ENCODE measurements at places on chromosomes 2 and 18.

DNA sequence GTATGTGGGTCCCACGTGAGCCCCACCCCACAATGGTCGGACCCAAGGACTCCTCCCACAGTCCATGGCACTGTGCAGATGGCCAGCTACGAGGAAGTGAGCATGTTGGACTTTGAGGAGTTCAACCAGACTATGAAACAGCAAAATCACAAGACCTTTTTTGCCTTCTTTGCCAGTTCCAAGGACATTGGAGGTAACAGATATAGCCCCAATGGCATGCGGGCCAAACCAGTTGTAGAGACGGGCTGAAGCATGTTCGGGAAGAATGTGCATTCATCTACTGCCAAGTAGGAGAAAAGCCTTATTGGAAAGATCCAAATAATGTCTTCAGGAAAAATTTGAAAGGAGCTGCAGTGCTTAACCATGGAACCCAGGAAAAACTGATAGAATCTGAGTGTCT, 12.6 kb downstream of the DNER start:
- DNase-seq, result no peak

- no peak for DNase-seq
Observed at GRCh38 chr2:39099870-39100728, 20.8 kb downstream of the SOS1 start.

DNA sequence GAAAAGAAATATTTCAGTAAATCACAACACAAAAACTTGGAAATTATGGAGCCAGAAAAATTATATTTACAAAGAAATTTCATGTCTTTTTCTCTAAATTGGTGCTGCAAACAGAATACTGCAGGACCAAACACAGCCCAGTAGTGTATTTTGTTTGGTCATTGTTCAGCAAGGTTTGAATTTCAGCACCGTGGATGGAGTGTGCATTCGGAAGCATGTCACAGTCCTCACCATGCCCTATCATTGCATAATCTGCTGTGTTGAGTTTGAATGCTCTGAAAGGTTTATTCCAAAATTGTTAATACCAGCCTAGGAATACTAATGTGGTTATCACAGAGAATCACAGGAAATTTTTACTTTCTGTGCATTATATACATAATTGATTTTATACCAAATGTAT, 296.7 kb downstream of the METTL4 start:
- DNase-seq, result no peak

- DNase-seq, result no peak
Observed at GRCh38 chr2:217438136-217438535, 564.7 kb downstream of the TNS1 start.

GRCh38 chr18:48975817-48976649, 25.3 kb upstream of the SMAD7 start:
- DNase-seq, result peak; percentile 27

DNA sequence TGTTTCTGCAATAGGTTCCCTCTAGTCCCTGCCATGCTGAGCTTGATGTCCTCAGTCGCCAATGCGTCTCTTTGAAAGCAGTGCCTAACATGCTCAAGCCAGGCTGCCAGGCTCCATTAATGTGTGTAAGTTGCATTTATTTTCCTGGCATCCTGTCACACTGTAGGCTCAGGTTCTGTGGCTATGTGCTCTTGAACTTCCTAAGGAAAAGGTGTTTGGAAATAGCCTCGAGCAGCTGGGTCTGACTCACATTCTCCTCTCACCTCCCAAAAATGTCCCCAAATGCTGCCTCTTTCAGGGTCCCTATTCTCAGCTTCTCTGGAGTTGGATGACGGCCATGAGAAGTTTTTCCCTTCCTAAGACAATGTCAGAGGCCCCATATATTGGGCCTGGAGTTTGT, 58.0 kb upstream of the SLC14A2 start:
- no peak for DNase-seq

- DNase-seq, result no peak
Observed at GRCh38 chr2:147789720-147790119, 55.1 kb upstream of the ACVR2A start.

DNA sequence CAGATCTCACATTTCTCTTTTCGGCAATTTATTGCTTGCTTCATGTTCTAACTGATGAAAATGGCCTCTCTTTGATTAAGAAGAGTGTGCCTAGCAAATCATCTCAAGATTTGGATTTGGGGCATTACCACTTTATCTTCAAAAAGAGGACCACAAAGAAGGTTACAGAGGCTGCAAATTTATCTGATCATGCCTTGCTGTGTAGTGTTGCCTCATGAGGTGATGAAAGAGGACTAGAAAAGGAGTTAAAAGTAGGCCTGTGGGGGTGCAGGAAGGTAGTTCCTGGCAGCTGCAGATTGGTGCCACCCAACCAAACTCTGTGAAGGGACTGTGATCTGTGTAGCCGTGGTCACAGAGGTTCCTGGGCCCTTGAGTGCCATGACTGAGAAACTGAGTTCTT, 69.2 kb downstream of the PRELID3A start:
- no peak for DNase-seq

GRCh38 chr2:207458582-207458981, 71.2 kb upstream of the CREB1 start:
- DNase-seq, result no peak

- DNase-seq, result no peak
Observed at GRCh38 chr2:85648619-85649018, 19.4 kb downstream of the SFTPB start.

GRCh38 chr2:24919037-24919505, 966 bp downstream of the ADCY3 start:
- DNase-seq, result no peak

GRCh38 chr2:194591192-194591591, 1065.8 kb upstream of the SLC39A10 start:
- DNase-seq, result no peak

GRCh38 chr2:217114117-217114516, 254.3 kb upstream of the TNP1 start:
- no peak for DNase-seq

GRCh38 chr2:130150181-130151144, 5.6 kb upstream of the CCDC74B start:
- no peak for DNase-seq

- no peak for DNase-seq
Observed at GRCh38 chr18:36255072-36255698, 42.3 kb upstream of the FHOD3 start.

GRCh38 chr18:31419457-31419932, 28.0 kb upstream of the DSG3 start:
- DNase-seq, result no peak

DNA sequence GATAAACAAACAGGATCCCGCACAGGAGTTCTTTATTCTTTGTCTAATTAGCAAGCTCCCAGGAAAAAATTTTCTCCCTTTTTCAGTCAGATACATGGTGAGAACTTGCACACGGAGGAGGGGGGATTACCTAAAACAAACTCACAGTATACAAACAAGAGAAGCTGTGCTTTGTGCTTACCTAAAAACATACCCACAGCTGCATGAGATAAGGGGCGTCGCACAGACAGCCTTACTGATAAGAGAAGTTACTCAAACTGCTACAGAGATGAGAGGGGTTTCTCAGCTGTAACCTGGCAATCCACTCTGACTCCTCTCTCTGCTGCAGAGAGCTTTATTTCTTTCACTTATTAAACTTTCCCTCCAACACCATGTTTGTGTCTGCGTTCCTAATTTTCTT, 32.9 kb upstream of the ST3GAL5 start:
- DNase-seq, result no peak

- no peak for DNase-seq
Observed at GRCh38 chr2:120393456-120393855, 47.5 kb downstream of the INHBB start.

DNA sequence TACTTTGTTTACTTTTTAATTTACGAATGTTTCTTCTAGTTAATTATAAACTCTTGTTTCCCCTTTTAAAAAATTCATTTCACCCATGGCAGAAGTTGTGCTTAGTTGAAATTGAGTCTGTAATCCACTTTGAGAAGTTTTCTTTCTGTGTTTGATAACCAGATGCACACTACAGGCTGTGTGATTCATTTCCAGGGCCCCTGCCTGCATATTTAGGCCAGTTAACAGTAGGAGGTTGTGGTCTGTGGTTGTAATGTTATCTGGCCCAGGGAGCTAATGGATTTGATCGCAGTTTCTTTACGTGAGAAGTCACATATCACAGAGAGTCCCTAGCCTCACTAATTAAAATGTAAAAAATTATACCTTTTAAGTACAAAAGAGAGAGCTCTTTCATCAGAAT, 3.3 kb downstream of the CDH7 start:
- no peak for DNase-seq

DNA sequence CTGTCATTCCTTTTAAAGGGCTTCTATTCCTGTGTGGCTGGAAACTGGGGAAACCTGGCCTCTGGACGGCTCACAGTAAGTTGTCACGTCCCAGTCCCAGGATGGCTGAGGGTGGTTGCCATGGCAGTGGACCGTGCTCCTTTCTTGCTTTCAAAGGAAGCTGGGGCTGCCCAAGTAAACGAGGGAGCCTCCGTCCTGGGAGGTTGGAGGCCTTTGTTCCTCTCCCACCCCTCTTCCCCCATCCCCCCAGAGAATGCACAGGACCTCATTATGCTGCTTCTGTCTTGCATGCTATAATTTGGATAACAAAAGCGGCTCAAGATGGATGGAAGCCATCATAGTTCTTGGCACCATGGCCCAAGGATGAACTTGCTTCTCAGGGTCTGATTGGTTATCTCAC, 325.5 kb upstream of the HS6ST1 start:
- DNase-seq, result no peak

GRCh38 chr2:9380702-9381628, 42.4 kb downstream of the ITGB1BP1 start:
- no peak for DNase-seq

DNA sequence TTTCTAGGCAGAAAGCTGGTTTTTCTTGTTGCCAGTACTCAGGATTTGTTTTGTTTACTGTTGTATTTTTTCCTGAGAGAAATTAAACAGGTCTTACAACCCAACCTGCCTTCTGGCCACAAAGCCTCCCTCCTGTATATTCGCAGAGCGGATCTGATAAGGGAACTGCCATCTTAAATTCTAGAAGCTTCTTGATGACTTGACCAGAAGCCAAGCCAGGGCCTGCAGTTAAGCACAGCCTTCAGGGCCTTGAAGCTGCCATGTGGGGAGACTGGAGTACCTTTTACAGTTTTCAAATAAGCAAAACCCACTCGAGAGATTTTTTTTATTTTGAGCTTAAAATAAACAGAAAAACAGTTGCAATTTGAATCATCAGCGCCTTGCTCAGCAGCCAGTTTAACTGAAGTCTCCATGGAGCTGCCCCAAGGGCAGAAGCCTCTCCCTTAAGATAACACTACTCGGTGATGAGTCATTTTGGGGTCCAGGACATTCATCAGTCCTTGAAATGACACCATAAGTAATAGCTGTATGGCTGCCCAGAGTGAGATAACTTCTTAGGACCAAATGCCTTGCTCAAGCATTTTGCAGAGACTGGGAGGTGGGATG, 51.5 kb upstream of the PHLPP1 start:
- no peak for DNase-seq

DNA sequence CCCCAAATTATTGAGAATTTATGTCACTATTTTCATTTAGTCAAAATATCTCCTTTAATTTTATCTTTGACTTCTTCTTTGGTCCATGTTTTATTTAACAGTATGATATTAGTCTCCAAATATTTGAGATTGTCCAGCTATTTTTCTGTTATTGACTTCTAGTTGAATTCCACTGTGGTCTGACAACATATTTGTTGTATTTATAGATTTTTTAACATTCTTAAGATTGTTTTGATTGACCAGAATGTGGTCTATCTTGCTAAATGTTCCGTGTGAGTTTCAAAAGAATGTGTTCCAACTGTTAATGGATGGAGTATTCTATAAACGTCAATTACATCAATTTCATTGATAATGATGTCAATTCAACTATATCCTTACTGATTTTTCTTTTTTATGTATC, 1452.1 kb downstream of the SUCLG1 start:
- DNase-seq, result no peak

- DNase-seq, result no peak
Observed at GRCh38 chr2:171390941-171391516, 42.8 kb downstream of the METTL8 start.

GRCh38 chr2:152396051-152396511, 61.1 kb downstream of the FMNL2 start:
- DNase-seq, result no peak

DNA sequence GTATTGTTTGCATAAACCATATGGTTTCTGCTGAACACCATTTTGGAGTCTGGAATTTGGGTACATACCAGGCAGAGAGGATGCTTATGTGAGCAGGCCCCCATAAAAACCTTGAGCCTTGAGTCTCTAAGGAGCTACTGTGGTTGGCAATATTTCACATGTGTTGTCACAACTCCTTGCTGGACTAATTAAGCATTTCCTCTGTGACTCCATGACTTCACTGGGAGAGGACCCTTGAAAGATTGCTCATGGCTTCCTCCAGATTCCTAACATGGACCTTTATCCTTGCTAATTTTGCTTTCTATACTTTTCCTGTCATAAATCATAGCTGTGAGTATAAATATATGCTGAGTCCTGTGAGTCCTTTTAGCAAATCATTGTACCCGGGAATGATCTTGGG, 7.6 kb upstream of the COQ10B start:
- DNase-seq, result no peak

Measured in stimulated activated CD8-positive, alpha-beta memory T cell treated with anti-CD3 and anti-CD28 coated beads, Interleukin-2, amount 100 ng/mL, for 1 hour (primary cell).